ENCODE measurements at places on chromosomes 13 and 19. TPM values are rescaled to one million over a fixed set of nuclear protein-coding genes. Genes with fewer than 3 reads are reported as not detected.

Gene PALM
- total RNA-seq, result 0.34 TPM

Gene TSSK6
- total RNA-seq, result 3.6 TPM

Gene CYP2S1
- total RNA-seq, result 19.5 TPM

Gene C19orf38
- total RNA-seq, result 0.71 TPM

Gene PABPC3
- 0.21 TPM for total RNA-seq

Data from nasal cavity respiratory epithelium epithelial cell of viscerocranial mucosa (primary cell).